ENCODE measurements at places on chromosomes 4 and X.

DNA sequence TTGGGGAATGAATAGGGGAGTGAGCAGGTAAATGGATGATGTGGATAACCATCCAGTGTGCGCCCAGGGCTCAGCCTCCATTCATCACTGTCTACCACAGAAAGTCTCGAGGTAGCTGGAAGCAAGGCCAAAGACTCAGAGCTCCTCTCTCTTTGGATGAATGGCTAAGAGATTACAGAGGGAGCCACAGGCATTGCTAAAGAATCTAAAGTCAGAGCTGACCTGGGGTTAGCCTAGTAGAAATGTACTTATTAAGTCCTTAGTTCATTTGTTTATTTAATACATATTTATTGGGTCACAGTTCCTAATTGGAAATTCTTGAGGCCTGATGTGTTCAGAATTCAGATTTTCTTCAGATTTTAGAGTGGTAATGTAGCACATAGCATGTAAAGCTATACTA, 88.7 kb upstream of the HPF1 start:
- DNase-seq, result no peak

DNA sequence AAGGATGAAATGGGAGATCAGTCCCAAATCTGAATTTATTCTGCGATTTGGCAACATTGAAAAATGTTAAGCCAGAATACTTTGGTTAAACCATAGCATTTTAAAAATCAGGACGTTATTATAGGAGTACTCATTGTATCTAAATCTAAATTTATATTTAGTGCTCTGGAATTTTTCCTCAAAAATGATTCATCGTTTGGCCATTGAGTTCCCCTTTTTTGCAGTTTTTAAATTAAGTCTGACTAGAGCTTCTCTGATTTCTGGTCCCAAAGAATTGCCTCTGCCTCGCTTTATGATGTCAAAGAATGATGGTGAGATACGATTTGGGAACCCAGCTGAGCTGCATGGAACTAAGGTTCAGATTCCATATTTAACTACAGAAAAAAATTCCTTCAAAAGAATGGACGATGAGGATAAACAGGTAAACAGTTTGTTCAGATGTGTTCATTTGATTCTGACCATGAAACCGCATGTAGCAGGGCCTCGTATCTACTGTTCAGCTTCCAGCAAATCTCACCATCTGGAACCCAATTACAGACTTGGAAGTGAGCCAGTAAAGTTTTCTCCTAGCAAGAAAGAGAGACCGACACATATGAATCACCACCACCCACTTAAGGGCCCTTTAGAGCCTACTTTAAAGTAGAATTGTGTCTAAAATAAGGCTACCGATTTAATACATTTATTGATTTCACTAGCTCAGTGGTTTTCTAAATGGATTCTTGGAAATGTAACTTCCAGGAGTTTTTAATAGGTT, 75.6 kb downstream of the REPS2 start:
- no peak for DNase-seq

DNA sequence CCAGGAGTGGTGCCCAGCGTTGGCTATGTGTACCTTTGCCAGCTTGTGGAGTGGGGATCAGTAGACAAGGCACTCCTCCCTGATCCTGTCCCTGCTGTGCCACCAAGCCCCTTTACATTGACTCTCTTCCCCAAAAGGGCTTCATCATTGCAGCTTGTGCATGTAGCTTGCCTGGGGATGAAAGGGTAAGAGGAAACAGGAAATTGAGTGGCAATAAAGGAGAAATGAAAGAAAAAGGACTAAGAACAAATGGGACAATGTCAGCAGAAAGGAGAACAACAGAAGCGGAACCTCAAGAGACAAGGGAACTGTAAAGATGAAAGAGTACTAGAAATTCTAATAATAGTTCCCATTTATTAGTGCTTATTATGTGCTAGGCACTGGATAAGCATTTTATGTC, 8.7 kb upstream of the IL13RA1 start:
- DNase-seq, result no peak

GRCh38 chr4:47410271-47410670, 53.2 kb downstream of the COMMD8 start:
- no peak for DNase-seq

DNA sequence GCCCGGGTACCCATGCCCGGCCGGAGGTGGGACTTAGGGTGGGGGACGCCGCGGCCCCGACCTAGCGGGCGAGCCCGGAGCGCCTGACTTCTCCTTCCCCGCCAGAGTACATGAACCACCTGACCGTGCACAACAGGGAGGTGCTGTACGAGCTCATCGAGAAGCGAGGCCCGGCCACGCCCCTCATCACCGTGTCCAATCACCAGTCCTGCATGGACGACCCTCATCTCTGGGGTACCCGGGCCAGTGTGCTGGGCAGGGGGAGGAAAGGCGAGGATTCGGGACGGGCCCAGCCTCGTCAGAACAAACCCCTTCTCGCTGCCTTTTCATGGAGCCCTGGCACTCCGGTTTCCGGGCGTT, 622 bp downstream of the TAFAZZIN start:
- DNase-seq, result no peak

All from stimulated activated CD8-positive, alpha-beta memory T cell treated with anti-CD3 and anti-CD28 coated beads, Interleukin-4, amount 100 ng/mL, for 1 hour (primary cell).